B cell (primary cell): ENCODE measurements at places on chromosomes 13 and 19. TPM values are rescaled to one million over a fixed set of nuclear protein-coding genes. Genes with fewer than 3 reads are reported as not detected.

Gene UPK1A
- not detected in 2 replicates for total RNA-seq

Gene ZNF415
- 6.7 and 8.2 TPM in 2 replicates for total RNA-seq

Gene SHISA7
- total RNA-seq, result not detected in 2 replicates

Gene CHST8
- not detected in 2 replicates for total RNA-seq

Gene LRRC25
- total RNA-seq, result 2.4 and 2.8 TPM in 2 replicates

Gene ERICH6B
- total RNA-seq, result not detected in 2 replicates

Gene VSTM2B
- total RNA-seq, result not detected in 2 replicates

Gene SLC25A41
- total RNA-seq, result 0.29 and 0.30 TPM in 2 replicates

Gene CDX2
- total RNA-seq, result not detected in 2 replicates

Gene LIM2
- total RNA-seq, result not detected in 2 replicates

Gene ALG5
- 16.4 and 21.0 TPM in 2 replicates for total RNA-seq

Gene FGF22
- 2.9 and 3.4 TPM in 2 replicates for total RNA-seq

Gene CPT1C
- 1.7 TPM in 1 of 2 replicates, not detected in the other for total RNA-seq

Gene GPR183
- 240 and 256 TPM in 2 replicates for total RNA-seq

Gene CLC
- total RNA-seq, result not detected in 2 replicates

Gene SIAH3
- not detected in 2 replicates for total RNA-seq

Gene ARRDC2
- total RNA-seq, result 639 and 667 TPM in 2 replicates

Gene ZNF345
- total RNA-seq, result 17.7 and 19.5 TPM in 2 replicates
